Pancreas (tissue), 10 donors: ENCODE measurements at places on chromosomes 1 and 21. TPM values are rescaled to one million over a fixed set of nuclear protein-coding genes. Genes with fewer than 3 reads are reported as not detected.

The PGLYRP4 gene
- total RNA-seq: not detected

The C1orf141 gene
- total RNA-seq: not detected

The MANEAL gene
- 7.5 TPM for total RNA-seq

The TTC39A gene
- total RNA-seq: 13.0 TPM

The ZFP69 gene
- total RNA-seq: 1.3 TPM

The UTS2 gene
- total RNA-seq: not detected

The LMOD1 gene
- total RNA-seq: 0.67 TPM

The TNFRSF1B gene
- 19.6 TPM for total RNA-seq

DNA sequence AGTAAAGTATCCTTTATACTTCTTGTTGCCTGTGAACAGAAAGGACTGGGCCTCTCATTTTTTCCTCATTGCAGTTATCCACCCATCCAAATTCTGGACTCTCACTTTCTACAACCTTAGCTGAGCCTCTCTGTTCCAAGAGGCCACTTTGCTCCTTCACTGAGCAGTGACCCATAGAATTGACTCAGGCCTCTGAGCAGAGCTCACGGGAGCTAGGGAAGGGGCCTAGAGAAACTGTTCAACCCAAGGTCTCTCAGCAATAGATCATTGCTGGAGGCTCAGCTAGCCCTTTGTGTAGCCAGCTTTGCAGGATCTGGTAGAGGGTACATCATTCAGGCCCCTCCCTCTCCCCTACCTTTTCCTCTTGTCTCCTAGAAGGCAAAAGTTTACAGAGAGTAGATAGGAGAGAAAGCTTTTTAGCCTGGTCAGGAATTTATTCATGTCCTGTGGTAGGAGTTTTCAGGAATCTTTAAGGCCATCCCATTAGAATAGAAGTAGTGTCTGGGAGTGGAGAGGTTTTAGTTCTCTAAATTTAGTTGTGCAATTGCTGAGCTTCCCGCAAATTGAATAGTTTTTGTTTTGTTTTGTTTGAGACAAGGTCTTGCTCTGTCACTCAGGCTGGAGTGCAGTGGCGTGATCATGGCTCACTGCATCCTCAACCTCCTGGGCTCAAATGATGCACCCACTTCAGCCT is 6.7 kb downstream of the INTS3 start:
- H3K4me3 ChIP-seq: no peak overlapping the region
- H3K4me1 ChIP-seq: no peaks in the 10 kb centered on the region
- no peaks in the 10 kb centered on the region for H3K36me3 ChIP-seq
- peak overlapping the region; percentile 57 for H3K27ac ChIP-seq
- H3K27me3 ChIP-seq: no peaks in the 10 kb centered on the region

DNA sequence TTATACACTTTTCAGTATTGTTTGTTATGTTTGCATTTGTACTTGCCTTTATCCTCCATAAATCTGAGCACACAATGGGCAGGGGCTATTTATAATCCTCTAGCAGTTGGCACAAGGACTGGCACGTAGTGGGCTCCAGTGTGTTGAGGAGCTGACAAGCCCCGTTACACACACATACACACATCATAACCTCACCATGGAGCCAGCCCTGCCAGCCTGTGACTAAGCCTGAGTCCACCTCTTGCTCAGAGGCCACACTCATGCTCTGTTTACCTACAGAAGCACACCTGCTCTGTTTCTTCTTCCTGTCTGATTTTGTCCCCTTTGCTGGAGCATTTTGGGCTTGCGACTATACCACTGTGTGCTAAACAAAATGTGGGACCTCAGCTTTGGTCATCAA is 64.5 kb upstream of the SPATA6 start:
- H3K4me1 ChIP-seq: no peaks in the 10 kb centered on the region
- H3K27ac ChIP-seq: no peak overlapping the region
- DNase-seq: no peak
- H3K4me3 ChIP-seq: no peak overlapping the region
- no peaks in the 10 kb centered on the region for H3K36me3 ChIP-seq
- no peaks in the 10 kb centered on the region for H3K27me3 ChIP-seq

- H3K4me3 ChIP-seq: no peak overlapping the region
- no peaks in the 10 kb centered on the region for H3K36me3 ChIP-seq
- peaks cover 50% of the 10 kb centered on the region for H3K4me1 ChIP-seq
- H3K27me3 ChIP-seq: no peaks in the 10 kb centered on the region
- DNase-seq: no peak
Measured at GRCh38 chr1:234963180-234963903, 165.3 kb downstream of the TOMM20 start.

GRCh38 chr1:60765204-60765603 is 317.2 kb upstream of the NFIA start:
- no peak overlapping the region for H3K4me3 ChIP-seq
- H3K27ac ChIP-seq: no peak overlapping the region
- H3K36me3 ChIP-seq: no peaks in the 10 kb centered on the region
- peak; percentile 18 for DNase-seq
- H3K4me1 ChIP-seq: no peaks in the 10 kb centered on the region

DNA sequence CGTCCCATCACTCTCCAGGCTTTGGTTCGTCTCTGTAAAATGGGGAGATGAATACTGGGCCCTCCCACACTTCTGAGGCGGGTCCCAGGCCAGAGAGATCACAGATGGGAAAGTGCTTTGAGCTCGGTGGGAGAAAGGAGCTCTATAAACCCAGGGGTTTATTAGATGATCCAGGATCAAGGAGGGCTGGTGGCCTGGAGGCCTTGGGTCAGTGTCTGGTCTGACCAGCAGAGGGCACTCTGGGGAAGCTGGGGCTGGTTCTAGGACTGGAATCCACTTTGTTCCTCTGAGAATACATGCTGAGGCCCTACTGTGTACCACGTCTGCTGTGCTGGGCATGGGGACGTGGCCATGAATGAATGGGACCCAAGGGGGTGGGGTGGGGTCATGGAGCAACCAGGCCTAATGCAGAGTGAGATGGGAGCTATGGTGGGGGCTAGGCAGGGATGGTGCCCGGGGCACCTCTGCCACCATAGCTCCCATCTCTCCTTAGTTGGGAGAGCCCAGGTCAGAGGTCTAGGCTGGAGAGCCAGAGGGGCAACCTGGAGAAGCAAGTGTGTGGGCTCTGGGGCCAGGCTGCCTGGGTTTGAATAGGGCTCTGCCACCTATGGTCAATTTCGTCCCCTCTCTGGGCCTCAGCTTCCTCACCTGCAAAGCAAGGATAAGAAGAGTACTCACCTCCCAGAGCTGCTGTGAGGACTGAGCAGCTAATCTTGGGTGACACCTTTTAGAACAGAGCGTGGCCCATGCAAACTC is 9.0 kb upstream of the FAM131C start:
- no peaks in the 10 kb centered on the region for H3K4me1 ChIP-seq
- no peak for DNase-seq
- no peaks in the 10 kb centered on the region for H3K27me3 ChIP-seq
- H3K36me3 ChIP-seq: no peaks in the 10 kb centered on the region

DNA sequence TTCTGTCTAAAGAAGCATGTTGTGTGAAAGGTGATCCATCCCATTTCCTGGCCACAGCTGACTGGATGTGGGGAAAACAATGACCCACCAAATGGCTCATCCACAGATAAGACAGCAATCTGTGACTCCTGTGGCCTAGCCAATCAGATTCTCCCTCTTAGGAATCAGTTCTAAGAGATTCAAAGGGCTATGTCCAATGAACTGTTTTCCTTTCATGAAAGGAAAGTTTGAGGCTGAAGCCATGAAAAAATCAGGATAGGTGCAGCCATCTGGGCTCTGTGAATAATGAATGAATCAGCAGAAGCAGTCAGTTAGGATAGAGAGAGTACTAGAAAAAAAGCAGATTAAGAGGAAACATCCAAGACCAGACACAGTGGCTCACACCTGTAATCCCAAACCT is 164.7 kb downstream of the NRIP1 start:
- no peaks in the 10 kb centered on the region for H3K27me3 ChIP-seq
- no peak overlapping the region for H3K27ac ChIP-seq
- no peak overlapping the region for H3K4me3 ChIP-seq

- no peaks in the 10 kb centered on the region for H3K4me1 ChIP-seq
- H3K27ac ChIP-seq: no peak overlapping the region
- H3K36me3 ChIP-seq: no peaks in the 10 kb centered on the region
- H3K4me3 ChIP-seq: no peak overlapping the region
- H3K27me3 ChIP-seq: no peaks in the 10 kb centered on the region
Measured at GRCh38 chr1:150772326-150772725, 6.7 kb upstream of the CTSS start.

DNA sequence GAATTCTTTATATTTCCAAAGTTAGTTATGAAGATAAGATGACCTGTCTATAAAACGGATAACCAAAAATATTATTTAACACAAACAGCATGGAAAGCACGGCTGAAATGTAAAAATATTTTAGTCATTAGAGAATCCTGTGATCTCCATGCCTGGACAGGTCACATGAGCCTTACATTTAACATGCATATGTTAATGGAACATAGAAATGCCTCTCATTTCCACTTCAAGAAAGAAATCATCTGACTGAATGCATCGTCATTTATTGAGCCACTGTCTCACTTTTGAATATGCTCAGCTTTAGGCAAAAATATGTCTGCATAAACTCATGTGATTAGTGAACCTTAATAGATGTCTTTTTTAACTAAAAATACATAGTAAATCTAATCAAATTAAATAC is 115.5 kb upstream of the COL24A1 start:
- no peaks in the 10 kb centered on the region for H3K27me3 ChIP-seq
- no peak for DNase-seq
- no peak overlapping the region for H3K4me3 ChIP-seq
- no peak overlapping the region for H3K27ac ChIP-seq

DNA sequence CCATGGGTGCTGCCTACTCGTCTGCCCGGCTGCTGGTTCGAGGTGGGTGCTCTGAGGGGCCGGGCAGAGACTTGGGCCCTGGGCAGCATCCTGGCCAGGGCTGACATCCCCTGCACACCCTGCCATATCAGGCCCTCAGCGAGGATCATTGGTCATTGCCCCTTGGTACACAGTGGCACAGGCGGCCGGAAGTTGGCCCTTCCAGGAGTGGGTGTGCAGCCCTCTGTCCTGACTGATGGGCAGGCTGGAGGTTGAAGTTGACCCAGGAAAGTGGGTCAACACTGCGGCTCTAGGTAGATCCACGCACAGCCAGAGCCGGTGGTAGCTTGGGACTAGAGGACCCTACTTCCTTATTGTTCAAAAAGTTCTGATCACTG is 72.9 kb downstream of the TRIM11 start:
- H3K27ac ChIP-seq: no peak overlapping the region
- H3K4me1 ChIP-seq: no peaks in the 10 kb centered on the region
- H3K36me3 ChIP-seq: no peaks in the 10 kb centered on the region
- H3K4me3 ChIP-seq: no peak overlapping the region
- H3K27me3 ChIP-seq: no peaks in the 10 kb centered on the region

DNA sequence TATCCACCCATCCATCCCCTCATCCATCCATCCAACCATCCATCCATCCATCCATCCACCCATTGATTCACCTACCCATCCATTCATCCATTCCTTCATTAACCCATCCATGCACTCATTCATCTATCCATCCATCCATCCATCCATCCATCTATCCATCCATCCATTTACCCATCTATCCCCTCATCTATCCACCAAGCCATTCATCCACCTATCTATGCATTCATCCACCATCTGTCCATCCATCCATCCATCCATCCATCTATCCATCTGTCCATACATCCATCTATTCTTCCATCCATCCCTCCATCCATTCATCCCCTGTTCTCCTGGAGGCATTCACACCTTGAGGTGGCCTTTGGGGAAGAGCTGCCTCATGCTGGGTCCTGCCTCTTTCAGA is 107.0 kb downstream of the PRDM16 start:
- no peak overlapping the region for H3K27ac ChIP-seq
- H3K4me3 ChIP-seq: no peak overlapping the region
- H3K4me1 ChIP-seq: peaks cover 35% of the 10 kb centered on the region

- H3K27ac ChIP-seq: no peak overlapping the region
- DNase-seq: no peak
- no peaks in the 10 kb centered on the region for H3K36me3 ChIP-seq
- H3K4me1 ChIP-seq: no peaks in the 10 kb centered on the region
- no peak overlapping the region for H3K4me3 ChIP-seq
Measured at GRCh38 chr1:190738317-190738716, 260.7 kb upstream of the BRINP3 start.

DNA sequence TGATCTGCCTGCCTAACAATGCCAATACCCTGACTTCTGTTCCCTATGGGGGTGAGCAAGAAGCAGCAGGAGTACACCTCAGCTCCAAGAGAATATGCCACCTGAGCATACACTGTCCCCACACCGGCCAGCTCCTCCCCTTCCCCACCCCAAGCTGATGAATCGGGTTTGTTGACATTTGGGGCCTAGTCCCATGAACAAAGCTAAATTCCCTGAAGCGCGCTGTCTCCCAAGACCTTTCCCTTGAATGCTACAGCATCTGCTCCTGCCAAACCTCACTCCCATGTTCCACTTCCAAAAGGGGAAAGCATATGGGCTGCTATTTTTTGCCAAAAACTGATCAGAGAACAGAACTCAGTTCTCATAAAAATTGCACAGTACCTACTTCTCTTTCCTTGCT is 220.4 kb upstream of the CAMK1G start:
- H3K4me1 ChIP-seq: no peaks in the 10 kb centered on the region
- H3K4me3 ChIP-seq: no peak overlapping the region
- H3K27me3 ChIP-seq: no peaks in the 10 kb centered on the region
- no peaks in the 10 kb centered on the region for H3K36me3 ChIP-seq

DNA sequence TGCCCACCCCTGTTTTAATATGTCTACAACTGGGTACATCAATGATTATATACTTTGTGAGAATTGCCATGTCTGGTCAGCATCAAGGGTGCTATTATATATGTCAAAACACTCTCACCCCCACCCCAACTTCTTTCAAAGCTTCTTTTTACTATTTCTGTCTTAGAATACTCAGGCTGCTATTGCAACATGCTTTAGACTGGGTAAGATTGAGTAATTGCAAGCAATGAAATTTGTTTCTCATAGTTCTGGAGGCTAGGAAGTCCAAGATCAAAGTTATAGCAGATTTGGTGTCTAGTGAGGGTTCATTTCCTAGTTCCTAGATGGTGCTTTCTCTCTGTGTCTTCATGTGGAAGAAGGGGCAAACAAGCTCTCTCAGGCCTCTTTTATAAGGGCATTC is 100.5 kb upstream of the KCNK1 start:
- no peaks in the 10 kb centered on the region for H3K27me3 ChIP-seq
- H3K27ac ChIP-seq: no peak overlapping the region
- no peaks in the 10 kb centered on the region for H3K36me3 ChIP-seq
- H3K4me1 ChIP-seq: no peaks in the 10 kb centered on the region
- no peak overlapping the region for H3K4me3 ChIP-seq
